ENCODE measurements at places on chromosomes 5 and 9.

- no peak overlapping the region for H3K4me3 ChIP-seq
- no peaks in the 10 kb centered on the region for H3K27me3 ChIP-seq
- no peak for DNase-seq
- H3K27ac ChIP-seq = no peak overlapping the region
- no peaks in the 10 kb centered on the region for H3K4me1 ChIP-seq
- H3K36me3 ChIP-seq = no peaks in the 10 kb centered on the region
These were observed 37.0 kb downstream of the MRPS30 start for GRCh38 chr5:44845777-44846176.

GRCh38 chr5:55073211-55073610, 29.2 kb upstream of the GZMA start:
- no peaks in the 10 kb centered on the region for H3K27me3 ChIP-seq
- H3K4me3 ChIP-seq = no peak overlapping the region
- no peaks in the 10 kb centered on the region for H3K4me1 ChIP-seq

- no peak for DNase-seq
- no peak overlapping the region for H3K27ac ChIP-seq
- H3K36me3 ChIP-seq = no peaks in the 10 kb centered on the region
- H3K27me3 ChIP-seq = no peaks in the 10 kb centered on the region
- no peaks in the 10 kb centered on the region for H3K4me1 ChIP-seq
These were observed 16.0 kb downstream of the ZNF462 start for GRCh38 chr9:106878934-106879333.

- H3K27ac ChIP-seq = no peak overlapping the region
- H3K4me3 ChIP-seq = no peak overlapping the region
- H3K27me3 ChIP-seq = no peaks in the 10 kb centered on the region
- H3K4me1 ChIP-seq = no peaks in the 10 kb centered on the region
- no peaks in the 10 kb centered on the region for H3K36me3 ChIP-seq
These were observed 109.3 kb upstream of the IFNE start for GRCh38 chr9:21591221-21592062.

GRCh38 chr9:93045521-93045920, 13.0 kb upstream of the SUSD3 start:
- no peaks in the 10 kb centered on the region for H3K4me1 ChIP-seq
- no peaks in the 10 kb centered on the region for H3K36me3 ChIP-seq
- no peak overlapping the region for H3K27ac ChIP-seq
- no peak overlapping the region for H3K4me3 ChIP-seq
- H3K27me3 ChIP-seq = no peaks in the 10 kb centered on the region

All from thoracic aorta (tissue), 2 donors.